Pulmonary artery endothelial cell (primary cell): ENCODE measurements at places on chromosomes 6 and 20. TPM values are rescaled to one million over a fixed set of nuclear protein-coding genes. Genes with fewer than 3 reads are reported as not detected.

Gene PKIB
- 0.13 TPM in 1 of 2 replicates, not detected in the other for total RNA-seq

Gene SNAP91
- under 0.01 TPM in 1 of 2 replicates, not detected in the other for total RNA-seq

Gene SIM1
- 0.07 TPM in 1 of 2 replicates, not detected in the other for total RNA-seq

DNA sequence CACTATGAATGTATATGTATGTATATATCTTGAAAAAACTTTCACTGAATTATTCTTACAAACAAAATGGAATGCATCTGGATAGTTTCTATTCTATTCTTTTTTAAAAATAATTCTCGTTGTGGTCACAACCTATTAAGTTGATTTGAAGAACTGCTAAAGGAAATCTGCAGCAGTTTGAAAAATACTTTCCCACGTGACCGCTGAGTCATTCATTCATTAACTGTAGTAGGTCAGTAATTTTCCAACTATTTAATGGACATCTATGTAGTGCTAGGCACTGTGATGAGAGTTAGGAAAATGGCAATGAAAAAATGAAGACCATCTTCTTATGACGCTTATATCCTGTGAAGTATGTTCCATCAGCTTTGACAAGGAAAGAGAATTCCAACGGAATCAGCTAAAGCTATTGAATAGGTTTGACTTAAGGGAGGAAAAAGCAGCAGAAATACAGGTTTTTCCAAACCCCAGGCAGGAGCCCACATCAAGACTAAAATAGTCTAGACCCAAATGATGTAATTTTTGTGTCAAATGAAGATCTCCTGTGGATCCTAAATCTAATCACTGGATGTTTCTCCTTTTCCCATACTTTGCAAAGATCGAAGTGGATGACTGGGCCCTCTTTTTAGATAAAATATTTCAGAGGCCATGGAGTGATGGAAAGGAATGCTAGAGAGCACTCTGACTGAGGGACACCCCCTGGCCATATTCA is 4.1 kb upstream of the EFHC1 start:
- DNase-seq: no peak

DNA sequence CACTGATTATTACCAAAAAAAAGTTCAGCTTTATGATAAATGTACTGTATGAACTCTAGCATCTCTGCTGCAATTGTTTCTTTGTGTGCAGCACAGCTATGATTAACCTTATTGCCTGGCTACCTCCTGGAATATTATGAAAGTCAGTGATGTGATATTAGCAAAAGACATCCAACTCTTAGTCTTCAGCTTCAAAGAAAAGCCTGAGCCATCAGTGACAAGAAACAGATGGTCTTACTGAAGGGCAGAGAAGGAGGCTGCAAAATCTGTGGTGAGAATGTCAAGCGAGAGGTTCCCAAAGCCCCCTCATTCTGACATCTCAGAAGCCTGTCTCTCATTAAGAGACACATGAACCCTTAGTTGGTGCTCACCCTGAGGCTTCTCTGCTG is 89.4 kb upstream of the TNFAIP3 start:
- DNase-seq: no peak

DNA sequence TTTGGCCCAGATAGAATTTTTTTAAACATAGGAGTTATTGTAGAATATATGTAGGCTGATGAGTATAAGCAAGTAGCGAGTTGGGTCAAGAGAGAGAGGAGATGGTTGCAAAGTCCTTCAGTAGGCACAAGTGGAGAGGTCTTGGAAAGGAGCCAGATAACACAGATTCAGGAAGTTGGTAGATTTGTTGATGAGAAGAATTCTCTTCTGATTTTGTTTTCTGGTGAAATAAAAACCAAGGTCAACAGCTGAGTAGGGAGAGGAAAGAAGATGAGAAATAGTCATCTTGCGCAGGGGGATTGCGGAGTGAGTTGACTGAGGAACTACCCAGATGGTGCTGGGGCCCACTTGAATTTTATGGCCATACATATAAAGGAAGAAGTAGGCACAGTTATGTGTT is 17.4 kb upstream of the CD83 start:
- DNase-seq: no peak
